Cardiac septum (tissue), 1 donor: ENCODE measurements at places on chromosomes 2 and 18. TPM values are rescaled to one million over a fixed set of nuclear protein-coding genes. Genes with fewer than 3 reads are reported as not detected.
A peak's percentile ranks its signal among the peaks of the same experiment; 100 is the strongest.

Gene SAP130
- total RNA-seq: 19.9 TPM

Gene ALKAL2
- total RNA-seq: 2.7 TPM

DNA sequence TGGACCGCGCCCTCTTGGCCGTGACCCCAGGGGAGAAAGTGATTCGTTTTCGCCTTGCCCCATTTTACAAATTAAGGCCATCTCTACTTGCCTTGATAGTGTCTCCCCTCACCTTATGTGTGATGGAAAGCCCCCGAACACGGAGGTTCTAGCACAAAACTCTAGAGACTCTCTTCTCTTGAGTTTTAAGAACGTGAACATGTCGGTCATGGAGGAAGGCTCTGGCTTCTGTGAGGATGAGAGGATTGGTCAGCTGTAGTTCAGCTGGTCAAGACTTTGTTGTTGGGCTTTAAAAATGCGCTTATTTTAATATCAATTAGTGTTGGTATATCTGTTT lies 828 bp downstream of the DYNC1I2 start:
- DNase-seq: no peak

Gene SPP2
- not detected for total RNA-seq

GRCh38 chr2:109376796-109377495 lies 236.8 kb downstream of the SEPTIN10 start:
- DNase-seq: no peak

- DNase-seq: peak; percentile 95
Observed at GRCh38 chr2:88627856-88628570, 749 bp upstream of the EIF2AK3 start.

DNA sequence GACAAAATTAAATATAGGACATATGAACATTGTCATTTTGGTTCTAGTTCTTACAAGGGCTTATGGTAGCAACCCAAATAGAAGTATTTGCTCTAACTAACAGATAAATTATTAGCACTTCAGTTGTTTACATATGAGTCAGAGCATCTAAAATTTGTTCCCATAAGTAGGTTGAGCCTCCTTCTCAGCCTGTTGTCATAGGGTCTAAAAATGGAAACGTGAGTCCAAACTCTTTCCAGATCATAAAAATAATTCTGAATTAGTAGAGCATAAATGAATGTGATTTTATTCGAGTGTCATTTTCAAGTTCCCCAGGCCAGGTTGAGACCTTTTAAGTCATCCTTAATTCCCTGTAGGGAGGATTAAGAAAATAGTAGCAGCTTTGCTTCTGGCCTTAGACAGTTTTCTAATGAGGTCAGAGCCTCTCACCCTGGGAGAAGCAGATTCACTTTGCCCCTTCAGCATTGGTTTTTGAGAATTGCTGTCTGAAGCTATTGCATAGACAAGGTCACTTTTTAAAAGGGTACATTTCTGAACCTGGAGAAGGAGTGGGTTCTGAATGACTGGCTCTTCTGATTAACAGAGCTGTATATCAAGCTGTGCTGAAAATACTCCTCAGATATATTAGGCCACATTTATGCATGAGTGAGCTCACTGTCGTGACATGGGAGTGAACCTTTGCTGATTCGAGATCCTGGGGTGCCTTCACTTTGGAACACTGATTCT lies 164.3 kb downstream of the NEDD4L start:
- DNase-seq: no peak

GRCh38 chr2:225354281-225354774 lies 45.2 kb upstream of the NYAP2 start:
- DNase-seq: no peak

Gene ASTL
- not detected for total RNA-seq
